Activated CD8-positive, alpha-beta memory T cell treated with anti-CD3 and anti-CD28 coated beads for 1 hour (primary cell): ENCODE measurements at places on chromosomes 11 and 22.

- DNase-seq, result no peak
Measured at GRCh38 chr22:43375951-43376455, 32.8 kb upstream of the SCUBE1 start.

DNA sequence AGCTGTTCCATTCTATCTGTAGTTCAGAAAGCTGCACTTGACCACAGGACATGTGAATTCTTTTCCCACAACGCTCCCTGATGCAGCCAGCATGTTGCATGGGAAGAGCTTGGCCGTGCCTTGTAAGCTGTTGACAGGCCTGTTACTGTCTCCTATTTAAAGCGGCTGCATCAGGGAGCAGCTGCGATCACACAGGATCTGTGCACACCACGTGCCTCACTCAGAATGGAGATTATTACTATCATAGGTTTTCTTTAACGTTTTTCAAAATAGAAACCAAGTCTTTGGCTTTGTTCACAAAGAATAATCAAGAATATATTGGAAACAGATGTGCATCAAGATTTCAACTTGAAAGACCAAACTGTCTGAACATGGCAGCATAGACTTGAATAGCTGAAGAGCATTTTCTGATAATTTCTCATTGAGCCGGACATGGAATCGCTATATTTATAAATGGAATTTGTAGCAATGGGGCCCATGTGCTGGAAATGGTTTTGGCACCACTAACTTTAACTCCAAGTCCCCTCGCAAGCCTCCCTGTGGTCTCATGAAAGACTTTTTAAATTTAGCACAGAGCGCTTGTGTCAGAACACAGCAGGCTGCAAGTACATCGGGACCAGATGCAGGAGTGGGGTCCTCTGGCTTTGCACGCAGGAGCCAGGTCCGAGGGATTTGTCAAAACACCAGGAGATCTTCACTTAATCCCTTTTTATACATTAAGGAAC, 40.8 kb upstream of the MYO18B start:
- no peak for DNase-seq

- no peak for DNase-seq
Measured at GRCh38 chr22:43774318-43774915, 37.7 kb downstream of the EFCAB6 start.

DNA sequence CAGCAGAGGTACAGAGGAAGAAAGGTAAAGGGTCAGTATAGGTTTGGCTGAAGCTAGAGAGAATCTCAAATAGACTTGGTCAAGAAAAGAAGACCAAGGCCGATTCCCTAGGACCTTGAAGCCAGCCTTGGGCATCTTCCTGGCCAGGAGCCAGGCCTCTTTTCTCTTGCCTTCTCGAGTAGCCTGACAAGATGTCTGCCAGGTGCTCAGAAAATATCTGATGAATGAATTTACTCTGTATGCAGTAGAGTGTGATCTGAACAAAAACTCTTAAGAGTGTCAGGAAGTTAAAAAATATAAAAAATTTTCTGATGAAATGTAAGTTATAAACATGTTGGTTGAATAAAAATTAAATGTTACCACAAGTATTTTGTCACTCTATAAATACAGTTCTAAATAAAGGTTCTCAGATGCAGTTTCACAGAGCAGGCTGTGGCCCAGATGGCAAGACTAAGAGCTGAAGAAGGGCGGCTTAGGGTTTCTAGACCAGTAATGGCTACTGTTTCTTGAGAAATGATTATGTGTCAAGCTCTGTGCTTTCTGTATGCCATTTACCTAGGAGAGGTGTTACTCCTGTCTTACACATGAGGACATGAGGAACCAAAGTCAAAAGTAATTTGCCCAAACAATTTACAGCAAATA, 98.1 kb downstream of the ATXN10 start:
- no peak for DNase-seq

DNA sequence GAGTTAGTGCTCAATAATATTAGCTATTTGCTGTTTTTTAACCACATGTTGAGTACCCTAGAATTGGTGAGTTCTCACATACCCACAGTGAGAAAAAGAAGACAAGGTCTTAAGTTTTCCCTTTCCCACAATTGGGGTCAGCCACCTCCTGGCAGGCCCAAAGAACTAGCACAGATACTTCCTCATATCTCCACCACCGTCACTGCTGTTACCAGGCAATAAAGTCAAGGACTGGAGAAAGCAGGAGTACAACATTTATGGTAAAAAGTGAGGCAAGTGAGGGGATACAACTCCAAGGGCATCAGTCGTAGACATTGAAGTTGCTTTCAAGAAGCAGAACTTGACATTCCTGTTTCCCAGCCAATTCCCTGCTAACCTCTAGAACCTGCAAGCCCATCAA, 19.6 kb downstream of the ELP4 start:
- no peak for DNase-seq

- no peak for DNase-seq
Measured at GRCh38 chr11:102347462-102348370, 702 bp downstream of the BIRC2 start.

DNA sequence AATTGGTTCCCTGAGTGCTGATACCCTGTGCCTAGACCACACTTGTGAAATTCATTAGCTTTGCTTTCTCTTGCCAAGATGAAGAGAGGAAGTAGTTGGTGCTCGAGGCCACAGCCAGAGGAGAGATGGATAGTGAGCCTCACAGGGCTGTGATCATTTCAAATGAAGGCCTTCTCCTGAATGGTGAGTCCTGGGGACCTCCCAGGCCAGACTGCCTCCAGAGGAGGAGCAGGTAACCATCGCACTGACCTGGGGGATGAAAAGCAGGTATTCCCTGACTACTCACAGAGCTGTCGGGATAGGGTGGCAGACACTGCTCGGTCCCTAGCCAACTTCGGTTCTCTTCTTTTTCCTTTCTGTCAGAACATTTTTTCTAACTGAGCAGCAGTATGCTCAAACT, 4.8 kb upstream of the FXYD6 start:
- no peak for DNase-seq

GRCh38 chr11:12797996-12798395, 123.8 kb downstream of the TEAD1 start:
- no peak for DNase-seq

DNA sequence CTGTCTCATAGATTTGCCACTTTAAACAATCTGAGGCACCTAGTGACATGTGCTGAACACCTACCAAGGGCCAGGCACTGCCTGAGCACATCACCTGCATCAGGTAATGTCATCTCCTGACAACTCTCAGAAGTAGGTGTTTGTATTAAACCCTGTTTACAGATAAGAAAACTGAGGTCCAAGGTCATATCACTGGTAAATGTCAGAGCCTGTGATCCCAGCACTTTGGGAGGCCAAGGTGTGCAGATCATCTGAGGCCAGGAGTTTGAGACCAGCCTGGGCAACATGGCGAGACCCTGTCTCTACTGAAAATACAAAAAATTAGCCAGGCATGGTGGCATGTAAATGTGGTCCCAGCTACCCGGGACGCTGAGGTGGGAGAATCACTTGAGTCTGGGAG, 39.1 kb upstream of the ACCSL start:
- DNase-seq, result no peak

GRCh38 chr11:125408311-125408711, 87.8 kb downstream of the FEZ1 start:
- DNase-seq, result no peak

DNA sequence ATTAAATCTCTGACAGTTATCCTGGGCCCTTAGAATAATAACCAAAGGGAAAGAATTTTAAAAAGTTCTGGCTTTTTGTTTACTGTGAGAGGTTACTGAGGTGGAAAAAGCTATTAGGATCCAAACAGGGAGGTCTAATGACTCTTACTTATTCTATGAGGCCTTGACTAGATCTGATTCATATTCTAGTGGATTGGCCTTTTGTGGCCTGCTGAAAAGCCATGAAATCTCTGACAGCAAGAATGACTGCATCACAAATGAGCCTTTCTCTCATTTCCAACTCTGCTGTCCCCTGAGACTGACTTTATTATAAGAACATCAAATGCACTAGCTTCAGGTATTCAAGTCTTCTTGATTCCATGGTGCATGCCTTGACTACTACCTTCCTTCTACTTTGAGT, 1797.6 kb downstream of the LRRC4C start:
- DNase-seq, result no peak

GRCh38 chr11:61141601-61142028, 19.6 kb downstream of the VPS37C start:
- DNase-seq, result no peak

- no peak for DNase-seq
Measured at GRCh38 chr22:27084130-27084529, 426.7 kb downstream of the MIAT start.

DNA sequence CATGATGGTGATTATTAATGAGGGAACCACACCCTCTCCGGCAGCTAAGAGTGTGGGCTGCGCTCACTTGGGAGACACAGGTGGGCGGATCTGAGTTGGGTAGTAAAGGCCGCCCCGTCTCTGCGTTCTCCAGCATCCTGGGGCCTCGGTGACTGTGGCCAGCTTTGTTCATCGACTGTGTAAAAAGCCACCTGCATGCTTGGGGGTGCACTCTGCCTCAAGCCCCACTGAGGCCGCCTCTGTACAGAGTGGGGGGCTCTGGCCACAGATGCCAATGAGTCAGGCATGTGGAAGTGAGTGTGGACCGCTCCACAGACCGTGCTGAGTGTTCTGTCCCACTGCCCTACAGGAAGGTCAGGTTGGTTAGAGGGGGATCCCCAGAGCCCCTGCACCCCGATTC, 192.7 kb downstream of the SHANK2 start:
- no peak for DNase-seq

GRCh38 chr11:104159356-104159755, 4.6 kb downstream of the PDGFD start:
- DNase-seq, result no peak

DNA sequence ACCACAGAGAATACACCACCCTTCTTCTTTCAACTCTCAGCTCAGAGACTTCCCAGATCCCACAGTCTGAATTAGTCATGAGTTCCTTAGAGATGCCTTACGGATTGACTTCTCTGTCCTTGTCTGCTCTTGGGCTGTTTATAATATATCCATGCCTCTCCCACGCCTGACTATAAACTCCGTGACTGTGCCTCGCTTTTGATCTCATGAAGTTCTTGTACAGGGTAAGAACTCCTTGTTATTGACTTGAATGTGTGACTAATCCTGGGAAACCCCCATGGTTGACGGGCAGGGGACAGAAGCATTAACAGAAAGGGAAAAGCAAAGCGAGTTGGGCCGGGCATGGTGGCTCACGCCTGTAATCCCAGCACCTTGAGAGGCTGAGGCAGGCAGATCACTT, 62.4 kb upstream of the POU2AF1 start:
- DNase-seq, result no peak
